ENCODE measurements at places on chromosomes 6 and 20. TPM values are rescaled to one million over a fixed set of nuclear protein-coding genes. Genes with fewer than 3 reads are reported as not detected.

NT5DC1 gene
- 4.1 TPM for total RNA-seq

DNA sequence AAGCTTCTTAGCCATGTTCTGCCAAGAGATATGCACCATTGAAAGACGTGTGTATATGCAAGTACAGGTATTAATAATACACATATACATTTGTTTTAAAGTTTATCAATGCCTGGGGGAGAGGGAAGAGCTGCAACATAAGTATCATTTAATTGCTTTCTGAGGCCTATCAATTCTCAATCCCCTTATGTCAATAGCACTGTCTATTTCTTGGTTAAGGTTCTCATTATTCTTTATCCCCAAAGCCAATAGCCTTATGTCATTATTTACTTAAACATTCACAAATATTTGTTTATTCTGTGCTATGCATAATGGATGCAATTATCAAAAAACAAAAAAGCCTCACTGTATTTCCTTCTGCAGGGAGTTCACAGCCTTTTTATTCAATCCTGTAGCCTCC, 350.3 kb upstream of the KCNQ5 start:
- no peak for DNase-seq

DNA sequence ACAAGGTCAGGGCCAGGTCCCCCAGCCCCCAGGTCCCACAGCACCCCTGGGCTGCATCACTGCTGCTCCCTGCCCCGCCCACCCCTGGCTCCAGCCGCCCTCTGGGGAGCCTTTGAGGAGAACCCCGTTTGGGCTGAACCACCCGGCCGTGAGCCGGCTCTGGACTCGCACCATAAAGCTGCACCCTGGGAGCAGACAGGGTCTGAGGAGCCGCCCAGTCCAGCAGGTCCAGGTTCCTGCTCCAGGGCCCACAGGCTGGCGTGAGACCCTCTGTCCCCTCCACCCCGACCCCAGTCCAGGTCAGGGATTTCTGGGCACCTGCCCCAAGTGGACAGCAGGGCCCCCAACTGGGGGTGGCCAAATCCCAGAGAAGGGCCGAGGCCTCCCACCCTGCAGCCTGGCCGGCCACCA, 8.3 kb downstream of the CHRNA4 start:
- no peak for DNase-seq

GRCh38 chr6:55726144-55726543, 147.2 kb upstream of the HMGCLL1 start:
- DNase-seq, result no peak

GRCh38 chr6:84877515-84878210, 113.3 kb upstream of the TBX18 start:
- DNase-seq, result no peak

GRCh38 chr6:170383466-170384035, 77.0 kb downstream of the FAM120B start:
- no peak for DNase-seq

DNA sequence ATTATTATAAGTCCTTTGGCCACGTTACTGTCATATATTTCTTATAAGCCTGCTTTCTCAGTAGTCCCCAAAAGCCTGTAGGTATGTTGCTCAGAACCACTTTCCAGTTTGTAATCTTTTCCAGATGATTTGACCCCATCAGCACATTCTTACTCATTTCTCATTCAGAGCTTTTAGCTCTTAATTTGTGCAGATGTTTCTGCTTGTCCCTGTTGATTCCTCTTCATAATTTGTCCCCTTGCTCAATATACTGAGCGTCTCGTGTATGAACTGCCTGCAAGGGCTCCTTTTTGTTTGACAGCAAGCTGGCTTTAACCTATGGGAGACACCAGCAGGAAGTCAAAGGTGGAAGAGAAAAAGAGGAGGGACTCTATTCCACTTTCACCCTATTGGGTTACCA, 733.8 kb upstream of the GJE1 start:
- DNase-seq, result no peak

GRCh38 chr6:30171677-30172471, 8.5 kb downstream of the TRIM15 start:
- peak; percentile 82 for DNase-seq

DNA sequence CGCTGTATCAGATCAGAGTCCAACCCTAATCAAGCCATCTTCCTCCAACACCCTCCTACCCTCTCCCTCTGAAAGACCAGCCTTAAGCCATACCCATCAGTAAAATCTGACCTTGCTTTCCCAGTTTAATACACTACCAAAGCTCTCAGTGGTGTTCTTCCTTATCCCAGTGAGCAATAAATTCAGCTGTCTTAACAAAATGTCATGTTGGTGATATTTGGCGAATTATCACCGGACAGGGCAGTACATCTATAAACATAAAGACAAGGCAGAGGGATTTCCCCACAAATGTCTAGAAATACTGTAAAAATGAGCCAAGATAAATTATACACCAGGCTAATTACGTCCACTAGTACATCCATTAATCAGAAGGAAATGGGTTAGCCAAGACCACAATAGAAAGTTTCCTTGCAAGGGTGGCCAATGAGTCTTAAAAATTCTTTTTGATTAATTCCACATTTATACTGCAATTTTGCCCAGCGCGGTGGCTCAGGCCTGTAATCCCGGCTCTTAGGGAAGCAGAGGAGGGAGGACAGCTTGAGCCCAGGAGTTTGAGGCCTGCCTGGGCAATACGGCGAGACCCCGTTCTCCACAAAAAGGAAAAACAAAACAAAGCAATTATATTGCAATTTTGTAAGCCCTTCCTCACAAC, 905 bp downstream of the RARS2 start:
- DNase-seq, result no peak
